SJSA1 (cell line): ENCODE measurements at places on chromosomes 6 and 20. TPM values are rescaled to one million over a fixed set of nuclear protein-coding genes. Genes with fewer than 3 reads are reported as not detected.

The PDYN gene
- total RNA-seq, result 0.05 TPM in 1 of 2 replicates, not detected in the other

The CSNK2B gene
- total RNA-seq, result 270 and 293 TPM in 2 replicates

The GHRH gene
- total RNA-seq, result not detected in 2 replicates

The C6orf15 gene
- not detected in 2 replicates for total RNA-seq

The MDFI gene
- total RNA-seq, result not detected in 2 replicates

- DNase-seq, result peak; percentile 39
These were observed 9.0 kb upstream of the NCOA6 start for GRCh38 chr20:34834459-34834893.

- DNase-seq, result peak; percentile 45
These were observed 34.3 kb upstream of the ZBP1 start for GRCh38 chr20:57654363-57654997.

DNA sequence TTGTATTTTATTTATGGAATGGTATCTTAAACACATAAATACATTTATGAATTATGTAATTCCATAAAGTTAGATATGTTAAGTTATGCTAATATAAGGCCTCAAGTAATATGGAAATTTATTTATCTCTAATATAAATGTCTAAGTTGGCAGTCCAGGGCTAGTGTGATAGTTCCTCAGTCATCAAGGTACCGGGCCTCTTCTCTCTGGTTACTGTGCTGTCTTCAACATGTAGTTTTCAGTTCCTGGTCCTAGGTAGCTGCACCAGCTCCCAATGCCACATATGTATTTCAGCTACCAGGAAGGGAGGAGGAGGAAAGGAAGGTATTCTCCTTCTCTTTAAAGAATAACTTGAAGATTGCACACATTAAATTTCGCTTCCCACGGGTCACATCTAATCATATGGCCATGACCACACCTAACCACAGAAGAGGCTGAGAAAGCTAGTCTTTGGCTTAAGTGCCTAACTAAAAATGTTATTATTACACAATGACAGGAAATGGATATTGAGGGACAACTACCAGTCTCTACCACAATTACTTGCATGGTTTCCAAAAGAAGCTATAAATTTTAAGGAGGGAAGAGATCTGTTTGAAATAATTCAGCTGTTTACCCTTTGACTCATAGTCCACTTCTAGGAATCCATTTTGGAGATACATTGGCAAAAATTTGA, 68.6 kb downstream of the BCKDHB start:
- DNase-seq, result no peak

DNA sequence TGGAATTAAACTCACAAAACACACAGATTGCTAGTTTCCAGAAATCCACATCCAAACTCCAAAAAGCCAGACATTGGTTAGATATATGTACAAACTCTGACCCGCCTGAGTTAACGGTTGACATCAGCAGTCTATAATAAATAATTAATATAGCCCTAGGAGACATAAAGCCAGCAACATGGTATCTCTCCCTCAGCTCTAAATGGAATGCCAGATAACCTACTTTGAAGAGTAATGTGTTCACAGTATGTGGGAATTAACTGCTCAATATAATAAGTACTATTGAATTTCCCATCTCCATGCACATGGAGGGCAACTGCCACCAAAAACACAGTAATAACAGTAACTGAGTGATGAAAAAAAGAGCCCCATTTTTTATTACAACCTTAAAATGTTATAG, 383.2 kb downstream of the CD83 start:
- DNase-seq, result no peak

DNA sequence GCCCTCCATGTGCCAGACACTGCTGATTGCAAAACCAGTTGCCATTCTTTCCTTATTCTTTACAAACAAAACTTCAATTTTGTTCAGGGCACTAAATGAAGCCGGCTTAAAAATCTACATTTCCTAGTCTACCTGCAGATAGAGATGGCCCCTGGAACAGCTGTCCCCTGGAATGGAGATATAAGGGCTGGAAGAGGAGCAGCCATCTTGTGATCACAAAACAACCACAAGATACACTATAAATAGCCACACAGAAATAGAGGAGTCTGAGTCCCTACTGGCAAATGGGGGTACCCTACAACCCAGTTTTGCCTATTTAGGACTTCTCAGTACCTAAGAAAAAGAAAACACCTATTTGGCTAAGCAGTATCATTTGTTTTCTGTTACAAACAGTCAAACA, 115.9 kb upstream of the BEND6 start:
- no peak for DNase-seq

DNA sequence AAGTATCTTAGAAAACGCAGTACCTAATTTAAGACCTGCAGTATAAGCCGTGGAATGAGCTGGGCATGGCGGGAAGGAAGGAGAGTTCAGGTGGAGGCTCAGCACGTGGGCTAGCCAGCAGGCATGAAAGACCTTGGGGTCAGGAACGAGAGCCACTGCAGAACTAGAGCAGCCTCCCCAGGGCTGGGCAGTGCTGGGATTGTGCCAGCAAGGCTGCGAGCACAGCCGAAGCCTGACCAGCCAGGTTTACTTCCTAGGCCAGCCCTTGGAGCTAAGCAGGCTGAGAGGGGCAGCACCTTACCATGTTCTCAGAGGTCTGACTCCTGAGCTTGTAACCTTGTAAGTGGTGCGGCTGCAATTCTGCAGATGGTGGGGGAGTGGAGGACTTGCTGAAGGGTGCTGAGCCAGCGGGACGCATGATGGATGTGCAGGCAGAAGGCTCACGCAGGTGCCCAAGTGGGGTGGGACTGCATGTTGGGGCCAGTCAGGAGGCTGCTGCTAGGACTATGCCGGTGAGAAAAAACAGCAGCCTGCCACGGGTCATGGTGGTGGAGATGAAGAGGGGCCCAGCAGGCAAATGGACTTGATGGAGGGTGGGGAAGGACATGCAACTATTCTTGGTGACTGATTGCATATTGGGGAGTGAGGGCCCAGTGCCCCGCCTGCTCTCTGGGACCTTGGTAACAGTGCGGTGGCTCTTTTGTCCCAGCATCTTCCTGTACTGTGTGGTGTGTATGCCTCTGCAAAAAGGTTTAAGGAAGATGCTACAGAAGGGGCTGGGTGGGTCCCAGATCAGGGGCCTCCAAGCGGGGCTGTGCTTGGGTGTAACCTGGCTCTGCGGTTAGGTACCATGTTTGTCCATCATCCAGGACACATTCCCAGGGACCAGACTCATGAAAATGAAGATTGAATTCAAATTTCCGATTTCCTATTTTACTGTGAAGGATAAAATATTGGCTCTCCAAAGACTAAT, 37.6 kb upstream of the IRF4 start:
- DNase-seq, result no peak

DNA sequence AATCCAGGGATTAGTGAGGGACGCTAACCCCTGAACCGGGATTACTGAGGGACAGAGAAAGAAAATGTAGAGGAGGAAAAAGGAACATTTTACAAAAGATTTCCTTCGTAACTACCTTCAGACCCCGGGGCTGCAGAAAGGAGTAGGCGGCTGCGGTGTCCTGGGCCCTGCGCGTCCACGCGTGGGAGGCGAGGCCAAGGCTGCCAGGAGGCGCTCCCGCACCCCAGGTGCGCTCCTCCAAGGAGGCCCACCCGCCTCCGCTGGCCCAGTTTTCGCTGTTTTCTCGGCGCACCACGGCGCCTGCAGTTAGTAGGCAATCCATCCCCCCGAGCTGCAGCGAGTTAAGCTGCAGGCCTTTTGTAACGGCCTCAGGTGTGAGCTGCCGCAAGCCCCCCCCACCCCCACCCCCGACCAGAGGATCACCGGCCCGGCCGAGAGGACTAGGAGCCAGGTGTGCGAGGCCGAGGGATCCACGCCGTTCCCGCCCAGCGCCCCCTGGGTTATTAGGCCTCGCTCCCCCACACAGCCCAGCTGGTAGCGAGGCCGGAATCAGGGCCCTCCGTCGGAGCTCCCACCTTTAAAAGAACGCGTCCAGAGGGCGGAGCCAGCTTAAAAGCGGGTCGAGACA, 380.3 kb upstream of the ARID1B start:
- no peak for DNase-seq

DNA sequence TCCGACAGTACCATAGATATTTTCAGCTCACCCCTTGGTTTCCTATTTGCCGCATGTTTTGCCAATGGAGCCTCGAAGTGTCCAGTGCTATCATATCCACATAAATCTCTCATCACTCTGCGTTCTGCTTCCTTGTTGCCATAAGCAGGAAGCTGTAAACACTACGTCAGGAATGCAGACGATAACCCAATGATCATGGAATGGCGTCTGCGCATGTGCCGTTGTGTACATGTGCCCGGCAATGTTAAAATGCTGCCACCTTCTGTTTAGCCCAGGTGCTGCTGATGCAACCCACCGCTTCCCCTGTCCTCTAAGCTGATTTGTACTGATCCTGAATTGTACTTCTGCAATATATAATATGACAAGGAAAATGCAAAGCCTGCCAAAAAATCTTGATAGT, 607.5 kb downstream of the HDGFL1 start:
- no peak for DNase-seq

DNA sequence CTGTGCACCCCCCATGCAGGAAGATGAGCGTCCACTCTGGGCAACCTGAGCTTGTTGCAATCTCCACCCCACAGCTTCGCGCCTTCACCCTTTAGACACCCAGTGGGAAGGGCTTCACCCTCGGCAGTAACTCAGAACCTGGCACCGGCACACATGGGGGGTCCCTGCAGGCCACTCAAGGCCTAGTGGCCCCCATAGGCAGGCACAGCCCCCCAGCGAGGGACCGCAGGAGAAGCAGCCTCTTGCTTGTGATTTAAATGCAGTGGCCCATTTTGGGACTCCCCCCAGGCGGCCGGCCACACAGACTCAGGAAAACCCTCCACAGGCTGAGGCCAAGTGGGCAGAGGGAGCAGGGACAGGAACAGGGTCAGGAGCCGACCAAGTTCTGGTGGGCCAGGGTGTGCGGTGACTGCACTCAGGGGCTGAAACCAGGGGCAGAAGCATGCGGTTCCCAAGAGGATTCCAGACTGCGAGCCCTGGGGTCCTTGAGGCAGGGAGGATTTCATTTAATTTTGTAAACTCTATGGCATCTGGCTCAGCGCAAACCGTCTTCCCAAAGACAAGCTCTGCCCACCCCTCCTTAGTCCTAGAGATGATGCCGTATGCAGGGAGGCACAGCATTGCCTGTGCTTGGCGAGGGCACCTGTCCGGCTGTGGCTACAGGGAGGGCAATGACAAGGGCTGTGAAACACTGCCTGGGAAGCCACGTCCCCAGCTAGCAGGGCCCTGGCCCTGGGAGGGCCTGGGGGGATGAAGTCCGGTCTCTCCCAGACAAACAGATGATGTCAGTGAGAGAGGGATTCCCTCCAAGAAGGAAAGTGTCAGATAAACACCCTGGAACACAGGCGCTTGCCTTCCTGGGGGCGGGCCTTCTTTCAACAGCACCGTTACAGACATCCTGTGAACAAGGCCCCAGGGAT, 52.9 kb upstream of the GPR31 start:
- no peak for DNase-seq

DNA sequence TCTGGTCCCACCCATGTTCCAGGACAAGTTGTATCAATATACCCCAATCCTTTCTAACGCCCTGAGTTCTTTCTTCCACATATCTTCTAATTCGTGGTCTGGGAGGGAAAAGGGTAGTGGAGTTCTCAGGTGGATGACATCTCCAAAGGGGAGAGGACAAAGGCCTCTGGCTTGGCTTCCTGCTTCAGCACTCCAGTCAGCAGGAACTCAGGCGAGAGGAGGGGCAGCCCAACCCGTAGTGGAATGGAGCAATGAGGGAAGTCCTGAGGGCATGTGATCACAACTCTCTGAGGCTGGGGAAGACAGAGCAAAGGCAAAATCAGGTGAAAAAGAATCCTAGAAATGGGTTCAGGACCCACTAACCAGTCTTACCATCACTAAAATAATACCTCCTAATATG, 9.6 kb upstream of the NRM start:
- no peak for DNase-seq

DNA sequence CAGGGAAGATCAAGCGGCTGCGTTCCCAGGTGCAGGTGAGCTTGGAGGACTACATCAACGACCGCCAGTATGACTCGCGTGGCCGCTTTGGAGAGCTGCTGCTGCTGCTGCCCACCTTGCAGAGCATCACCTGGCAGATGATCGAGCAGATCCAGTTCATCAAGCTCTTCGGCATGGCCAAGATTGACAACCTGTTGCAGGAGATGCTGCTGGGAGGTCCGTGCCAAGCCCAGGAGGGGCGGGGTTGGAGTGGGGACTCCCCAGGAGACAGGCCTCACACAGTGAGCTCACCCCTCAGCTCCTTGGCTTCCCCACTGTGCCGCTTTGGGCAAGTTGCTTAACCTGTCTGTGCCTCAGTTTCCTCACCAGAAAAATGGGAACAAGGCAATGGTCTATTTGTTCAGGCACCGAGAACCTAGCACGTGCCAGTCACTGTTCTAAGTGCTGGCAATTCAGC, 51.6 kb upstream of the TTPAL start:
- no peak for DNase-seq

GRCh38 chr6:39230654-39231035, 1.4 kb upstream of the KCNK5 start:
- no peak for DNase-seq

DNA sequence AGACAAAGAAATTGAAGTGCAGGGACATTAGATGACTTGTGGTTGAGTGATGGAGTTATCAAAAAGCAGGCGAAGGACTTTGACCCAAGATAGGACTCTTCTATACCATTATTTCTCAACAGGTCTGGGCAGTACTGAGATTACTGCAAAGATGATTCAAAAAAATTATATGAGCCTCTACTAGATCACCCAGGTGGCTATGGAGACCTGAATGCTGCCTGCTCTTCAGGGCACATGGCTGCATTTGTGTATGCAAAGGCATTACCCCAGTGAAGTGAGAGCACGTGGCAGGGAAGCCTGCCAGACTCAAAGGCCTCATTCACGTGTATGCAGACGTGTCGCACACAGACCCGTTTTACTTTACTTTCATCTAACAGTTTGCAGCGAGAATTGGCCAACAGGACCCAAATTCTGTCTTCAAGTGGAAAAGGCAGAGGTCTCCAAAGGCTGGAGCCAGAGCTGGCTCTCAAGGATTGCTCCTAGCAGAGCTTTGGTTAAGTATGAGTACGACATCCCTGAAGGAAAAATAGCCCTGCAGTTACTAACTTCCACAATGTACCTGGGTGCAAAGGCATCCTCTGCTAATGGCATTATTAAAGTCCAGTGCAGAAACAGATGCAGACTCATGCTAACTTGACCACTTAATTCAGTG, 113.8 kb upstream of the ARMC2 start:
- no peak for DNase-seq

- no peak for DNase-seq
These were observed 1.9 kb downstream of the RNF217 start for GRCh38 chr6:124963831-124964763.

DNA sequence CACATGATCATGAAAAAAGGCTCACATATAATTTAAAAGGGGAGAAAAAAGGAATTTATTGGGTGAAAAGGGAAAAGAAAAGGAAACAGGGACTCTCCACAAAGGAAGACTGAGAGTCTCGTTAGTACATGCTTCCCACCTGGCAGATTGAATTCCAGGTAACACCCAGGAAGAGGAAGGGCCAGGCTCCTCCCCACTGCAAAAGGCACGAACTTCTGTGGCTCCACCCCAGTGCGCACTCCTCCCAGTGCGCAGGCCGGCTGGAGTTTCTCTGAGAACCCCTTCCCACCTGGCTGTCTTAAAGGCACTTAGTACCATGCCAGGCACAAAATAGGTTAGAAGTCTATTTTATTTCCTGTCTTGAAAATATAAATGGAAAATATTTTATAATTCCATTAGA, 129.8 kb downstream of the COL12A1 start:
- no peak for DNase-seq
